ENCODE measurements at places on chromosomes 11 and 22. TPM values are rescaled to one million over a fixed set of nuclear protein-coding genes. Genes with fewer than 3 reads are reported as not detected.

PDGFD gene
- 0.29 TPM for total RNA-seq

OR6T1 gene
- total RNA-seq = not detected

TTC28 gene
- total RNA-seq = 16.4 TPM

IGSF9B gene
- total RNA-seq = not detected

MN1 gene
- total RNA-seq = not detected

C11orf98 gene
- 91.8 TPM for total RNA-seq

NAALADL1 gene
- 9.3 TPM for total RNA-seq

TESMIN gene
- total RNA-seq = 0.60 TPM

E2F8 gene
- total RNA-seq = 8.9 TPM

FAT3 gene
- not detected for total RNA-seq

CECR2 gene
- total RNA-seq = not detected

ADSL gene
- total RNA-seq = 174 TPM

IGLL1 gene
- not detected for total RNA-seq

POTEH gene
- total RNA-seq = not detected

LRRC32 gene
- not detected for total RNA-seq

USH1C gene
- total RNA-seq = not detected

LDLRAD3 gene
- 0.60 TPM for total RNA-seq

TMEM191C gene
- 1.2 TPM for total RNA-seq

DDI1 gene
- not detected for total RNA-seq

NAALAD2 gene
- 8.0 TPM for total RNA-seq

LYVE1 gene
- total RNA-seq = 1.4 TPM

C11orf87 gene
- total RNA-seq = not detected

MYO18B gene
- total RNA-seq = 0.04 TPM

KCNJ1 gene
- total RNA-seq = not detected

HIRA gene
- 36.7 TPM for total RNA-seq

C22orf15 gene
- total RNA-seq = not detected

RIMBP3C gene
- total RNA-seq = 0.15 TPM

GUCY1A2 gene
- total RNA-seq = not detected

DGCR8 gene
- total RNA-seq = 14.8 TPM

PHLDB1 gene
- 9.9 TPM for total RNA-seq

SAA2 gene
- not detected for total RNA-seq

NXPE2 gene
- not detected for total RNA-seq

ST14 gene
- total RNA-seq = 1.4 TPM

ZNF215 gene
- not detected for total RNA-seq

MYRF gene
- 10.2 TPM for total RNA-seq

CRYBA4 gene
- not detected for total RNA-seq

Data from HepG2 (cell line).